ENCODE measurements at places on chromosomes 5 and 9.

DNA sequence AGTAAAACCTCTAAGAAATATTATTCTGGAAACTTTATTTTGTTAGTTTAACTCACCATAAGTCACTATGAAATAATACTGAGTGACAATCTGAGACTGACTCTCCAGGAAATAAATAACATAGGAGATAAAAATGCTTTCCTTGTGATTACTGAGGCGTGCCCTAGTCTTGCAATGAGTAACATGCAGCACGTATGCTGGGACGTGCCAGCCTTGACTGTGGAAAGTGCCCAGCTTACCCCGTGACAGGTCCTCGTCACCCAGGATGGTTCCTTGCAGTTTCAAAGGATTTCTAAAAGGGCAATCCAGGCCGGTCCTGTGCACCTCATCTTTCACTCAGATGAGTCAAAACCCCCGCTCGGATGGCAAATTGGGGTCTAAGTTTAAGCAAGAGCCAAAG lies 720.8 kb upstream of the ADAMTS16 start:
- DNase-seq, result no peak

DNA sequence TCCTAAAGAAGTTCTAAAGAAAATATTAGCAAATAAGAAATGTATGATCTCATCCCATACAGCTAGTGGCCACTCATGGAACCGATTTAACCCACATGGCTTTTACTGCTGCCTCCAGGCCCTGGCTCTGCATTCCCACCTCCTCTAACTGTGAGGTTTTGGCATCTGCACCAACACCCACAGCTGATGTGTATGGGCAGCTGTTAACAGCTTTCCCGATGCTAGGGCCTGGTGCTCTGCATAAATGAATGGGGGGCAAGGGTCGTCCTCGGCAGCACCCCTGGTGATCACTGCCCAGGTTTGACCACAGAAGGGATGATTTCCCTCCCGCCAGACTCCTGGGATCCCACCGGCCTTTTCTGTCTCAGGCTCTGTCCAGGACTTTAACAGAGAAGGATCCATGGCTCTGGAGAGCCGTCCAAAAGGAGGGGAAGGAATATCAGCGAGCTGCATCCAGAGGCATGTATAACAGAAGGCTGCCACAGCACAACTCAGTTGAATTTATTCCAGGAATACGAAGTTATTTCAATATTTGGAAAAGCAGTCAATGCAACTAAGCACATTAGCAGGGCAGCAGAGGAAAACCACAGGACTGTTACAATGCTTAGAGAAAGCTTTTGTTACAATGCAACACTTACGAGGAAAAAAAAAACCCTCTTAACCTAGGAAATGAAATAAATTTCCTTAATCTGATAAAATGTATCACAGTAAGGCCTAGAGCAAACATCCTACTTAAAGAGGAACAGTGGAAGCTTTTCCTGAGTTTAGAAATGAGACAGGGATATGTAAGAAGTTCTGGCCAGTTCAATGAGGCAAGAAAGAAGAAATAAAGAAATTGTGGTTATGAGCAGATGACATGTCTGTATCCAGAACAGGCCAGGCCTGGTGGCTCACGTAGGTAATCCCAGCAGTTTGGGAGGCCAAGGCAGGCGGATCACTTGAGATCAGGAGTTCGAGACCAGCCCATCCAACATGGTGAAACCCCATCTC lies 63.1 kb downstream of the NACC2 start:
- DNase-seq, result no peak

- no peak for DNase-seq
Observed at GRCh38 chr5:56913766-56914165, 4.4 kb downstream of the SETD9 start.

DNA sequence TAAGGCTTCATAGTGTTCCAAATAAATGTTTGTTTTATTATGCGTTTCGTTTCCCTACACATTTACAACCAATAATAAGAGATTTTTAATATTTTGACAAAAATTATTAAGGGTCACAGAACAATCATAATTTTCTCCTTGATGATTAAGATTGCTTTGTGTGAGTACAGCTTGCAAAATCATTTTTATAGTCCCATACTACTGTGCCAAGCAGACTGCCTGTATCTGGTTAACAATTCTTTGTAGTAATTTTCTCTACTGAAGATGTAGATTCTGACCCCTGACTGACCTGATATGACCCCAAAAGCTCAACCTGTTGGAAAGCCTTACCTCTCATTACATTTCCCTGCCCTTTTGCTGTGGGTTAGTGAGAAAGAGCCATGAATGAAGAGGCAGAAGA lies 311.9 kb upstream of the PIK3R1 start:
- DNase-seq, result no peak

DNA sequence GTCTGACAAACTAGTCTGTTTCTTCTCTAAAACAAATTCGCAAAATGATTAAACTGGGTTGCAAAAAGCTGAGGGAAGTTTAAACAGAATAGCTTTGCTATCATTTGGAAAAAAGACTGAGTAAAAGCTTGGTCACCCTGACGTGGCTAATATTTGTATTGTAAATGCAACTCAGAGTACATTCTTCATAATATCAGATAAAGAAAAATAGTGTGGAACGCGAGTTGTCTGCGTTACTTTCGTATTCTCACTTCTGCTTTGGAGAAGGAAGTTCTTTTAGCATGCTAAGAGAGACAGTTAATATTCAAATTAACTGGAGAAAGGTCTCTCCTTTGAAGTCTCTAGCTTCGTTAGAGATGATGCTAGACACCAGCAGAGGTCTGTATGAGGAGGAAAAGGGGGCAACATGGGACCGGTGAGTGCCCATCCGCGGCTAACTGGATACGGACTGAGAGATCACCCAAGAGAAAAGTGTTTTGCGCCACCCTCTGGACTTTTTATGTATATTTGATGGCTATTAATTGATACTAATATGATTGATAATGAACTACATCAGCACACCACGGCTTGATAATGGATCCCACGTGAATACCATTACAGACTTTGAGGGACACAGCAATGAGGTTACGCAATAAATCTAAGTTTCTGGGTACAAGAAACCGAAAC lies 2.9 kb upstream of the CNTRL start:
- DNase-seq, result peak; percentile 27

DNA sequence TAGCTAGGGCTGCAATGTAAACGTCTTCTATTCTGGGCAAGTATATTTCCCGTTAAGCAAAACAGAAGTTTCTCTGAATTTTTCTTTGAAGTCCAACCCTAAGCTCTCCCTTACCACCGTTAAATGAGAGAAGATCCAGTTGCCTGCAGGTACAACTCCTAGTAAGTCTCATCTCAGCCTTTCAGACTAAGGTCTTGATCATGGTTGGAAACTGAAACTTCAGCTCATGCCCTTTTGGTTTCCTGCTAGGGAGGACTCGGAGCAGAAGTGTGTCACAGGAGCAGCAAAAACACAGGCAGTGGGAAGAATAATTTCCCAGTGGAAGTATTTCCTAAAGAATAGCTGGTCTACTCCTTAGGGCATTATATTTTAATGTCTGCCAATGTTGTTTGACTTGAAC lies 717.9 kb downstream of the PRELID2 start:
- DNase-seq, result no peak

DNA sequence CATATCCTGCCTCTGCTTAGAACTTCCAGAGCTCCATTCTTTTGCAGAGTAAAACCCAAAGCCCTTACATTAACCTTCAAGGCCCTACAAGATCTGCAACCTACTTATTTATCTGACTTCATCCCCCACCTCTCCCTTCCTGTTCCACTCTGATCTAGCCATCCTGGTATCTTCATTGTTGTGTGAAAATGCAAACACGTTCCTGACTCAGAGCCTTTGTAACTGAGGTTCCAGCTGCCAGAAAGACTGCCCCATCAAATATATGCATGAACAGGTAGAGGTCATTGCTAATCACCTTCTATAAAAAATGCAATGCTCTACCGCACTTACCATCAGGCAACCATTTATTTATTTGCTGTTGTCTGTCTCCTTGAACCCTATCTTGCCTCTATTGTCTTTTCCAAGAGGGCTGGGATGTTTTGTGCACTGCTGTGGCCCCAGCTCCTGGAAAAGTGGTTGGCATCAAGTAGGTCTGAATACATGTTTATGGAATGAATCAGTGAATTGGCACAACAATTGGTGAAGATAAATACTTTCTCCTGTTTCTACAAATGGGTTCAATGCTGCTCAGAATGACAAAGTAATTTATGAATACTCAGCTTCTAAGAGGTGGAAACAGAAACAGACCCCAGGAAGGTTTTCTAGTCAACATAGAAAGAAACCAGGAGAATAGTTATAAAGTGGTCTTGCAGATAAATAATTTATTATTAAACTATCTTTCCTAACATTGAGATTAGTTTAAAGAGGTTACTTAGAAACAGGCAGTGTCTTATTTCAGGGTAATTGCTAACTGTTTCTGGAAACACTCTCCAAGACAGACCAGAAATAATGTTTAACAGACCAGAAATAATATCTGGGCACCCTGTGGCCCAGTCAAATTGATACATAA lies 230.6 kb upstream of the CD180 start:
- DNase-seq, result no peak

DNA sequence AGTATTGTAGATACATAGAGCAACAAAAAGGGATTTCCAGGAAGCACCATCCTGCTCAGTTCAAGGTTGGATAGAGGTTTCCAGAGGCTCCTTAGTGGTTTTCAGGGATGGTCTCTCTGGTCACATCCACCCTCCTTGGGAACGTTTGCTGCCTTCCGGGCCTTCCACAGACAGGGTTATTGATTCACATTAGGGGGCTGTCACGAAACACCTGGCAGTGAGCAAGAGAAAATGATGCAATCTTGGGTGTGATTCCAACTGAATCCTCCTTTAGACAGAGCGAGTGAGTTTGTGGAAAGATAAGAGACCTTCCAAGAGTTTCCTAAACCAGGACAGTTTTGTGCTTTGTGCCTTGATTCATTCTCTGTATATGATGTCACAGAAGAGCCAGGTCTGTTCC lies 43.8 kb upstream of the CTSL start:
- DNase-seq, result no peak

- DNase-seq, result no peak
Observed at GRCh38 chr9:95980262-95981125, 105.0 kb downstream of the ERCC6L2 start.

DNA sequence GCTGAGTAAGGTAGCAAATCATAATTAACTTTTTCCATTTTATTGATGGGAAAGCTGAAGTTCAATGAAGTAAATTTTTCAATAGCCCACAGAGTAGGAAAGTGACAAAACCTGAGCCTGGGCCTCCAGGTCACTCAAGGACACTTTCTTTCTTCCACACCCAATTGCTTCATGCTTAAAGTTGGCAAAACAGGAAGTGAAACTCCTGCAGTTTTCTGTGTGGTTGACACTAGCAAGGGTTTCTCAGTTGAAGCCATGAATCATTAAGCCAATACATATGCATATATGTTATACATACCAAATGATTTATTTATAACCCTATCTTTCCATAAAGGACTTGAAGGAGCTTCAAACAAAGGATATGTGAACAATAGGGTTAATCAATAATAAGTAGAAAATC lies 13.9 kb downstream of the TLR4 start:
- DNase-seq, result no peak

DNA sequence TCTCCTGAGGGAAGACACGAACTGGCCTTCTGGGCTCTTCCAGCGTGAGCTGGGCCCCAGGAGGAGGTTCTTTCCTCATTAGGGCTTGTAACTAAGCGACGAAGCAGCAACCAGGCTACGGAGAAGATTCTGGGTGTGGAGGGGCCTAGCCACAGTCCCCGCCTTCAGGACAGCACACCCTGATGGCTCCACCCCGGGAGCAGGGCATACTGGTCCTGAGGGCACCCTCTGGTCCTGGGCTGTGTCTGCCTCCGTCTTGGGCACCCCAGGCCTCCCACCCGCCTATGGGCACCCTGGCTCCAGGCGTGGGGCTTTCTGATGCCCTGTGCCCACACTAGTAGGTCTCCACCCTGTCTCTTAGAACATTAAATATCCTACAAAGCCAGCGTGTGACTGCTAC lies 136.4 kb downstream of the OLFM1 start:
- DNase-seq, result no peak

DNA sequence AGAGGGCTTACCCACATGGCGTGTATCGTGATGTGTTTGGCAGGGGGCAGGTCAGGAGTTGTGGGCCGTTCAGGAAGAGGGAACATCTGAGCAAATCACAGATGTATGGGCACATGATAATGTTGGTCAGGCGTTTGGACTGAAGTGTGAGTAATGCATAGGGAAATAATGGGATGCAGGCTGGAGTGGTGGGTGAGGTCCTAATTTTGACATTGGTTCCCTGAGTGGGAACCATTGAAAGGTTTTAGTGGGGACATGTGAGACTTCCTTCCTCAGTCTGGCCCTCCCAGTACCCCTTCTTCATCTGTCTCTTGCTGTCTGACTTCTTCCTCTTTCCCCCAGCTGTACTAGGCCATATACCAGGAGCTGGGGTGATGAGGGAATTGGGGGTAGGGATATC lies 7.6 kb downstream of the OTULIN start:
- DNase-seq, result no peak

DNA sequence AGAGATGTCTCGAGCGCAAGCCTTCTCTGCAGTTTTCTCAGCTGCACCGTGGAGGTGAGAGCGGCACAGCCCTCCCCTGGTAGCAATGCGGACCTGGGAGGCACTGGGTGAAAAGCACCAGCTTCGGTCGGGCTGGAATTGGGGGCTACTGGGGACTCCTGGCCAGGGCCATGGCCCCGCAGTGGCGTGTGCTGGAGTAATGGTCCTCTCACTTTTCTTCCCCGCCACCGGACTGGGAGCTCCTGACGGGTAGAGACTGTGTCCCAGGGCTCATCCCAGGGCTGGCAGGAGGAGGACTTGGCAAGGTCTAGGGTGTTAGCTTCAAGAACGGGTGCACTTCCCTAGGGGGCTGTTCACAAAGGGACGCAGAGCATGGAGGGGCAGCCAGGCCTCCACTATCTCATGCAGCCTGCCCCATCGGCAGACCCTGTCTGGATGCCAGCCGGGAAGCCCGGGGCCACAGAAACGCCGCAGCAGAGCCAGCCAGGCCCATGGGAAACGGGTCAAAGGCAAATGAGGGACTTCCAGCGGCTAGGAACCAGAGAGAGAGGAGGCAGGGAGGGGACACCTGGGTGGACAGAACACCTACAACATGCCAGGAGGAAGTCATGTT lies 92.6 kb upstream of the MVB12B start:
- DNase-seq, result no peak

- peak; percentile 64 for DNase-seq
Observed at GRCh38 chr5:159458217-159458711, 128.0 kb upstream of the IL12B start.

- peak; percentile 6 for DNase-seq
Observed at GRCh38 chr9:93079371-93079770, 16.6 kb upstream of the CARD19 start.

- DNase-seq, result no peak
Observed at GRCh38 chr5:140267201-140267540, 35.7 kb downstream of the PFDN1 start.

- DNase-seq, result no peak
Observed at GRCh38 chr9:121157939-121158338, 43.7 kb downstream of the RAB14 start.

GRCh38 chr5:131812371-131813160 lies 15.7 kb upstream of the FNIP1 start:
- no peak for DNase-seq

- no peak for DNase-seq
Observed at GRCh38 chr9:76245518-76245917, 148.7 kb downstream of the RFK start.
